ENCODE measurements at places on chromosomes 13 and 19.

- no peak for DNase-seq
Observed at GRCh38 chr19:21135433-21135832, 6.4 kb upstream of the ZNF431 start.

GRCh38 chr13:39266426-39266825 lies 228.2 kb downstream of the NHLRC3 start:
- DNase-seq, result no peak

DNA sequence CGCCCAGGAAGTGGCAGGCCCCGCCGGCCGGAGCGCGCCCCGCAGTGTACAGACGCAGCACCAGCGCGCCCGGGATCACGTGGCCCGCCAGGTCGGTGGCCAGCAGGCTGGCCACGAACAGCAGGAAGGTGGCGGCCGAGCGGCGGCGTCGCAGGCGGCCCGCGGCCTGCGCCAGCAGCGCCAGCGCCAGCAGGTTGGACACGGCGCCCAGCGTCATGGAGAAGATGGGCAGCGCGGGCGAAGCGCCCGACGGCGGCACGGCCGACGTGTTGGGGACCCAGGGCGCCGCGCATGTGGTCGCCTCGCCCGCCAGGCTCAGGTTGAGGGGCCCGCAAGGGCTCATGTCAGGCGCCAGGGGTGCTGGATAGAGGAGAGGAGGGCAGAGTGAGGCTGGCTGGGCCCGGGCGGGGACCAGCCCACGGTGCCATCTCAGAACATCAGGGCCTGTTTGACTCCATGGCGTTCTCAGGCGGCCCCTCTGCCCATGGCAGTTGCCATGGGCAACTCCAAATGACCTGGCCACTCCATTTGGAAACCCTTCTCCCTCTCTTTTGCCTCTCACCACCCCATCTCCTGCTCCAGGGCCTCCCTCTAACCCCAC lies 1.1 kb downstream of the PTGER1 start:
- no peak for DNase-seq

DNA sequence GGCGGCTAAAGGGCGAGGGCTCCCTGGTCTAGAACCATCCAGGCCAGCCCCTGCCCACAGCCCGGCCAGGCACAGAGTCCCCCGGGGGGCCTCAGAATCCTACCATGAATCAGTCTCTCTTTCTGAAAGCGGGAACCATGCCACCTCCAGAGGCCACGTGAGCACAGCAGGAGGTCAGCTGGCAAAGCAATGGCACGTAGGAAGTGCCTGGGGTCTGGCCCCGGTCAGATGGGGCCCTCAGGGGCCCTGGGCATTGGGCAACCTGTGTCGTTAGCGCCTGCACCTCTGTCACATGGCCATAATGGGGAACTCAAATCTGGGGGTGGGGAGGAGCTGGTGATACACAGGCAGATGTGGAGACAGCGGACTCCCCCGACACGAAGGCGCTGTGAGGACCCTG lies 8.8 kb downstream of the MFSD12 start:
- no peak for DNase-seq

DNA sequence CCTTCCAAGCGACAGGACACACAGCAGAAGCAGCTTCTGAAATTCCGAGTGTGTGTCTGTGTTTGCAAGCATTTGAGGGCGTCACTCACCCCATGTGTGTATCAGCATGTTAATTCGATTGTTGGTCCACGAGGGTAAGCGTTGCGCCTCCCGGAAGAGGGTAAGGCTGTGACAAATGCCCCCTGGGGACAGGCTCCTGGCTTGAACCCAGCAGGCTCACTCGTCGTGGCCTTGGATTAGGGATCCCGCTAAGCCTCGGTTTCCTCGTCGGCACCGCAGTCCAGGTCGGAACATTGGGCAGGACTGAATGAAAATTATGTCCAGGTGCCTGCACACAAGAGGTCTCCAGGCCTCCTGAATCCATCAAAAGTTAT lies 606 bp upstream of the STXBP2 start:
- DNase-seq, result no peak

- DNase-seq, result no peak
Observed at GRCh38 chr19:2215281-2215751, 20.8 kb downstream of the PLEKHJ1 start.

- no peak for DNase-seq
Observed at GRCh38 chr13:98443329-98443728, 133.6 kb downstream of the STK24 start.

- no peak for DNase-seq
Observed at GRCh38 chr13:104831831-104832230, 1703.6 kb downstream of the EFNB2 start.

DNA sequence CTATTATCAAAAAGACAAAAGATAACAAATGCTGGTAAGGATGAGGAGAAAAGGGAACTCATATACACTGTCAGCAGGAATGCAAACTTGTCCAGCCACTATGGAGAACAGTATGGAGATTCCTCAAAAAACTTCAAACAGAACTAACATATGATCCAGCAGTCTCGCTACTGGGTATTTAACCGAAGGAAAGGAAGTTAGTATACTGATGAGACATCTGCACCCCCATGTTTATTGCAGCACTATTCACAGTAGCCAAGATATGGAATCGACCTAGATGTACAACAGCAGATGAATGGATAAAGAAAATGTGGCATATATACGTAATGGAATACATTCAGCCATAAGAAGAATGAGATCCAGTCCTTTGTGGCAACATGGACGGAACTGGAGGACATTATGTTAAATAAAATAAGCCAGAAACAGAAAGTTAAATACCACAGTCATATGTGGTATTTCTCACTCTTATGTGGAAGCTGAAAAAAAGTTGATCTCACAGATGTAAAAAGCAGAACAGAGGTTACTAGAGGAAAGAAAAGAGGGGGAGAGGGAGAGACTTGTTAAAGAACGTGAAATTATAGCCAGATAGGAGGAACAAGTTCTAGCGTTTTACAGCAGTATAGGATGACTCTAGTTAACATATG lies 83.2 kb downstream of the RUBCNL start:
- peak; percentile 33 for DNase-seq

DNA sequence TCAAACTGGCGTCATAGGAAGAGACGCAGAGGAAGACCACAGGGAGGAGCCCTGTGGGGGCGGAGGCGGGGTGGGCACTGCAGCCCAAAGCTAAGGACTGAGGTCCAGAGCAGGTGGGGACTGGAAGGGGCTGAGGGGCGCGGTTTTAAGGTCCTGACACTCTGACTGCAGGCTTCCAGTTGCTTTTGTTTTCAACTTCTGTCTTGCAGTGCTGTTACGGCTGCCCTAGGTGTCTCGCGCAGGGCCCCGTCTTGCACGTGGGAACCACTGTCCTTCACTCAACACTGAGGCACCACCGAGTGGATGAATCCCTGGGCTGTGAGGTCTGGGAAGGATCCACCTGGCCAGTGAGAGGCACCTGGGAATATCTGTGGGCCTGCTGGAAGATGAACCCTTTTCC lies 76.0 kb downstream of the TEX29 start:
- DNase-seq, result no peak

DNA sequence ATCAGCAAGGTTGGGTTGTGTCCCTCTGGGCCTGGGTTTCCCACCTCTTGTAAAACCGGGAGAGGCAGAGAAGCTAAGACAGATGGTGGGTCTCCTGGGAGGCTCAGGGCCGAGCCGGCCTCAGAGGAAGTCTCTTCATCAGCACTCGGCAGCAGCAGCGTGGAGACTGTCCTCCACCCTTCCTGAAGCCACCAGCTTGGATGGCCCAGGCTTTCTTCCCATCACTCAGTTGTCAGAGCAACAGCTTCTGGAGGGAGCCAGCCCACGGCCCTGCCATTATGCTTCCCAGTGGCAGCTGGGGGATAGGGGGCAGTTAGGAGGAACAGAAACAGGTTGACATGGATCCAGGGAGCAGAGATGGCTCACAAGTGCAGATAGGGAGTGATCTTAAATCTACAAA lies 191.0 kb downstream of the KATNAL1 start:
- DNase-seq, result no peak

GRCh38 chr13:66933994-66934393 lies 296.1 kb downstream of the PCDH9 start:
- DNase-seq, result no peak

DNA sequence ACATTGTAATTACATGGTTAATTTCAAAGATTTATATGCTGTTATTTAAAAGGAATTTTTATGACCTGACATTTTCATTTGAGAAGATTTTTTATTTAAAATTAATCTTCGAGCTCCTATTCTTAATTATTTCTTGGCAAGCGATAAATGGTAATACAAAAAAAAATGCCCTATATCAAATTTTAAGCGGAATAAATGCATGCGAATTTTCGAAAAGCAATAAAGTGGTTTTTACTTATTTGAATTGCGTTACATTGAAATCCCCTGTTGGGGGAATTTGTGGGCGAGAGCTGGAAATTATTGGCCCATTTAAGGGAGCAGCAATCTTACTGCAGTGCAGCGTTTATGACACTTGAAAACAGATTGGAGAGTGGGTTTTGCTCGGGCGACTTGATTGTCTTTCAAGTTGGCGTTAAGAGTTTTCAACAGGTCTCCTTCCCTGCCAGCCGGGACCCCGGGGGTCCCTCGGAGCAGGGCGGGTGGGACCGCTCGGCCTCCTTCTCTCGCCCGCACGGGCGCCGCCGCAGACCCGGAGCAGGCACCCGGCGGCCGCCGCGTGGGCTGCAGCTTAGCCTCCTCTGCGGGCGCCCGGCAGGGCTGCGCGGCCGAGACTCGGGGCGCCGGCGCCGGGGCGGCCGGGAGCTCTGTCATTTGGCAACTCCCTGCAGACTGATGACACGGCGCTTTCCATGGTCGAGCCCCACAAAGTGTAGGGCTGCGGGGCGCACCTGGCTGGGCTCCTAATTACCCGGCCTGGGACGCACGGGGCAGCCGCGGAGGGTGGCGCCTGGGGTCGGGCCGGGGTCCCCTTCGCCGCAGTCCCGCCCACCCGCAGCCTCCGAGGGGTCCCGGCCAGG lies 255.1 kb upstream of the SOX21 start:
- no peak for DNase-seq

- DNase-seq, result no peak
Observed at GRCh38 chr13:27174766-27175455, 3.3 kb upstream of the USP12 start.

- DNase-seq, result no peak
Observed at GRCh38 chr19:6214881-6215541, 64.8 kb downstream of the MLLT1 start.

DNA sequence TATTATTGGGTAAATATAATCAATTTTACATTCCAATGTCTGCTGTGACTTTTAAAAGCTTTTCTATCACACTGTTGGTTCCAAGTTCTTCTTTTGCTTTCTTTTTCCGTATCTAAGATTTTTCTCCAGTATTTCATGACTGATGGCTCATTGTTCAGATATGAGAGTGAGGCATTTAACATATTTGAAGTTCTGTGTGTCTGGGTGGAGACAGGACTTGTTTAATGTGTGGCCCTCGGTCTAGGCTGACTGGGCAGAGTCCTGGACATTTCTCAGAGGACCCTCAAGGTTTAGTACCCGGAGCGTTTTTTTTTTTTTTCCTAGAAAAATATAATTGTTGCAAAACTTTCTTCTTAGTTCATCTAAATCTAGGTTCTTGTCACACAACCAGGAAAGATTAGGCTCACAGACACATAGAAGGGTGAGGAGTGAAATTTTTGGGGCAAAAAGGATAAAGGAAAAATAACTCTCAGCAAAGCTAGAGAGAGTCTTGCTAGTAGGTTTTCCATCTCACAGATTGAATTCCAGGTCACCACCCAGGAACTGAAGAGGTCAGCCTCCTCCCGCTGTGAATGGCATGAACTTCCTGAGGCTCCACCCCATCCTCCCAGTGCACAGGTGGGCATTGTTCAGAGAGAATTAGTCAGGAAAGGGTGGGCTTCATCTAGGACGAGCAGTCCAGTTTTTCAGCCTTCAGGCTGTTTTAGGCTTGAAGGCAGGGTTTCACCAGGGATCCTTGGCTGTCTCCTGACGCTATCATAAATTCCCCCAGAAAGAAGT lies 1002.4 kb upstream of the PCDH9 start:
- no peak for DNase-seq

DNA sequence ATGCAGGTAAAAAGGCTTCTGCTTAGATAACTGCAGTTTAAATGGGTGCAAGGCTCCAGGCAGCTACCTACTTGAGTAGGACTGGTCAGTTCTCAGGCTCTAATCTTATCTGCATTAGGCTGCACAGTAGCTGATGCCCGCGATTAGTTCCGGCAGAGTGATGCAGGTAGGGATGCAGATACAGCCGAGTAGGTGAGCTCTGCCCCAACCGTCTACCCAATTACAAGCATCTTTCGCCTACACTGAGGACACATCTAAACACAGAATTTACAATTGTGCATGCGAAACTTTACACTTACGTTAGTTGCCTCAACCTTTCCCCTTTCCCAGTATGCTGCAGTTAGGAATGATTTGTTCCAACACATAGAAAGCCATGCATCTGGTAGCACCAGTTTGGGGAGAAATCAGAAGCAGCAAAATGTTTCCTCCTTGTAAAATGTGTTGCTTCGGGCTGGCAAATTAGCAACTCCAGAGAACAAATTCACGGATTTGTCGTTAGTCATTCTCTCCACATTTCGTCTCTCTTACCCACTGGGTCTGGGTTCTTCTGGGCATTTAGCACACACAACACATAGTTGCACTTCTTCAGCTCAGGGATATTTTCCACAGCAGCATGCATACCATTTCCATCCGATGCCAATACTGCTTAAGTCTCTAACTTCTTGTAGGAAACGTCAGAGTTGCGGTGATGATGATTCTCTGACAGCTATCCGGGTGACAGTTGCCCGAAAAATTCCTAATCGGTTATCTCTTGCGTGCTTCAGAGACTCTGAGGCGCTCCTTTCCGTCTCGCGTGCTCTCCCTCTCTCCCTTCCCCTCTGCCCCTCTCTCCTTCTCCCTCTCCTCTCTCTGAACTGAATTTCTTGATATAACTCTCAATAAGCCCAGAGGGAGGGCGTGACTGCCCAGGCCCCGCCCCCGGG lies at the start of gene PCDH9:
TSS of gene PCDH9 (minus strand) at position 856 of the 923 bp plus-strand sequence. CDS start 1,896 bp downstream, outside the sequence.
- no peak for DNase-seq

GRCh38 chr13:23440821-23441618 lies 7.5 kb upstream of the SACS start:
- no peak for DNase-seq

GRCh38 chr13:49553888-49554287 lies 31.5 kb downstream of the RCBTB1 start:
- DNase-seq, result no peak

GRCh38 chr19:46639358-46640182 lies 3.6 kb upstream of the GNG8 start:
- no peak for DNase-seq

GRCh38 chr13:114130131-114130836 lies 2.1 kb downstream of the RASA3 start:
- no peak for DNase-seq

DNA sequence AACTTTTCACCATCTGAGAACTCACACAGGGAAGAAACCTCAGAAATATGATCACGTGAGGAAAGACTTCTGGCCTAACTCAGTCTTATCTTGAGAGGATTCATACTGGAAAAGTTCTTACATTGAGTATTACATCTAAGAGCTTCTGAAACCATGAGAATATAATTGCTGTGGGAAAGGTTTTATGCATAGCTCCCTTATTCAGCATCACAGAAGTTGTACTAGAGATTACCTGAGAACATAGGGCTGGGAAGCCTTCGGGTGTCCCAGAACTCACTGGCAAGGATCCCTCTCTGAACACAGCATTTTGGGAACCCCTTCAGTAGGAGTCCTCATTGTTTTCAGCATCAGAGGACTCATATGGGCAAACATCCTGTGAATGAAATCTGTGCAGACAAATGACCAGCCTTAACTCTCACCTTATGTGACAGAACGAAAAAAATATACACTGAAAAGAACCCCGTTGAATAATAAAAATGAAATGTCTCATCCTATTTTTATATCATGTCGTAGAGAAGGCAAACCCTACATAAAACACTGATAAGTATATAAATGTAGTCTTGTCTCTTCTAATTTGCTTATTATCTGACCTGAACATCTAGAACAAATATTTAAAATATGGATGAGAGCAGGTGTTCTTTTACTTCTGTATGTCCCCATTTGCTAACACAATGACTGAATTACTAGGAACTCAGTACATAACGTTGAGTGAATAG lies 14.2 kb downstream of the ZNF274 start:
- peak; percentile 42 for DNase-seq
